T-cell (primary cell): ENCODE measurements at places on chromosomes 2 and 18. TPM values are rescaled to one million over a fixed set of nuclear protein-coding genes. Genes with fewer than 3 reads are reported as not detected.

Gene EPAS1
- 4.0 TPM for total RNA-seq

Gene ASB18
- not detected for total RNA-seq

Gene MBP
- 152 TPM for total RNA-seq

Gene MCEE
- 22.4 TPM for total RNA-seq

Gene DAPL1
- not detected for total RNA-seq

Gene SLC5A7
- total RNA-seq: not detected

Gene RNF144A
- 93.1 TPM for total RNA-seq

Gene DOCK10
- 266 TPM for total RNA-seq

Gene KIF1A
- total RNA-seq: 0.58 TPM

Gene CRIM1
- 3.8 TPM for total RNA-seq

Gene FOXI3
- total RNA-seq: not detected

Gene HJURP
- 1.1 TPM for total RNA-seq

Gene IL18RAP
- 6.4 TPM for total RNA-seq

Gene FABP1
- not detected for total RNA-seq

Gene LIMS3
- not detected for total RNA-seq

Gene SMYD5
- total RNA-seq: 52.1 TPM

Gene MAPRE3
- 4.8 TPM for total RNA-seq

Gene NGEF
- total RNA-seq: not detected

Gene IL1R2
- total RNA-seq: not detected

Gene PSME4
- total RNA-seq: 72.5 TPM

Gene CCT4
- 91.2 TPM for total RNA-seq

Gene CAD
- 45.2 TPM for total RNA-seq

Gene DCDC2C
- total RNA-seq: not detected

Gene GPR35
- total RNA-seq: 13.2 TPM

Gene GKN1
- not detected for total RNA-seq

Gene MLPH
- total RNA-seq: not detected

Gene ACKR3
- total RNA-seq: 5.9 TPM
